ENCODE measurements at places on chromosomes 4 and X.

DNA sequence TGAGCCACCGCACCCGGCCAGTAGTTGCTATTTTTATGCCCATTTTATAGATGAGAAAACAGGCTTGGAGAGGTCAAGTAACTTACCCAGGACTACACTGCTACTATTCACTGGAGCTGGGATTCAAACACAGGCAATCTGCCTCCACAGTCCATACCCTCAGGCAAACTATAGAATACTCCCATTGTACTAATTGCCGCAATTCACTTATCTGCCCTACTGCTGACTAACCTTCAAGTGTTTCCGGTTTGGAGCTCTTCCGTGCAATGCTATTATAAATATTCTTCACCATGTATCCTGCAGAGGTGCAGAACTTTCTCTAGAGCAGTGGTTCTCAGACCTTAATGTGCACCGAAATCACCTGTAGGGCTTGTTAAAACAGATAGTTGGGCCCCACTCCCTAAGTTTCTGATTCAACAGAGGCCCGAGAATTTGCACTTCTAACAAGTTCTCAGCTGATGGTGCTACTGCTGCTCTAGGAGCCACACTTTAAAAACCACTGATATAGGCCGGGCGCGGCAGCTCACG is 1.9 kb upstream of the G3BP2 start:
- no peak for DNase-seq

DNA sequence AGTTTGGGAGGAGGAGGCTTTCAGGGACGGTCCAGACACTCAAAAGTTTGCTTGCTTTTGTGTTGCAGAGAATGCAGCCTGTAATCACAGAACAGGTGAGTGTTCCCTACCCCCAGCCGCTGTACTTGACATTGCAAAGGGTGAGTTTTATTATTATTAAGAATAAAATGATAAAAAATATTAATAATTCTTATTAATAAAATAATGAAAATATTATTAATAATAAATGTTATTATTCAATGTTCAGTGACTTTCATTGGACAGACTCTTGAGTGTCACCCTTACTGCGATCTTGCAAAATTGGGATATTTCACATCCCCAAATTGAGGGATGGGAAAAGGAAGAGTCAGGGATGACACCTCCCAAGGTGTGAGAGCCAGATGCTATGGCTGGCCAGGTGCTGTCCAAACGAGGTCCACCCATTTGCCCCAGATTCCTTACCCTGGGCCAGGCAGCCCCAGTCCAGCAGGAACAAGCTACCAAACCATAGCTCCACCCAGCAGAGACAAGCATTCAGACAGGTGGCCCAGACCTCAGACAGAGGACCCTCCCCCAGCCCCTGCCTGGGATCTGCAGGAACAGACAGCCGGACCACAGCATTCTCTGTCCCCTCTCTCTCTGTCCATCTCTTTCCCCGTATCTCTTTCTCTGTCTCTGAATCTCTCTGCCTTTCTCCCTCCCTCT is 22.4 kb downstream of the IL3RA start:
- DNase-seq = no peak

GRCh38 chr4:21571100-21571499 is 377.5 kb downstream of the KCNIP4 start:
- no peak for DNase-seq

- no peak for DNase-seq
These were observed 8.6 kb upstream of the ZNF157 start for GRCh38 chrX:47361538-47362511.

DNA sequence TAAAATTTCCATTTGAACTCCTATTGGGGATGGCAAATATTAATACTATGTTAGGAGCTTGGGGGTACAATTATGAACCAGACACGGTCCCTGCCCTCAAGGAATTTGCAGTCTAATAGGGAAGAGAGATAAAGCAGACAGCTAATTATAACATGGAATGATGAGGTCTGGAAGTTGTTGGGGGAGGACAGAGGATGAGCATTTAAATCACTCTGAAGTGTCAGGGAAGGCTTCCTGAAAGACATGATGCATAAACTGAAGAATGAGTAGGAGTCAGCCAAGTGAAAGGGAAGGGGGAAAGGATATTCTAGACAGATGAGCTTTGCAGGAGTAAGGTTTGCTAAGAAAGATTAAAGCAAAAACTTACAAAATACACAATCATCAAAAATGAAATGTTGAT is 15.9 kb downstream of the PLAC1 start:
- no peak for DNase-seq

DNA sequence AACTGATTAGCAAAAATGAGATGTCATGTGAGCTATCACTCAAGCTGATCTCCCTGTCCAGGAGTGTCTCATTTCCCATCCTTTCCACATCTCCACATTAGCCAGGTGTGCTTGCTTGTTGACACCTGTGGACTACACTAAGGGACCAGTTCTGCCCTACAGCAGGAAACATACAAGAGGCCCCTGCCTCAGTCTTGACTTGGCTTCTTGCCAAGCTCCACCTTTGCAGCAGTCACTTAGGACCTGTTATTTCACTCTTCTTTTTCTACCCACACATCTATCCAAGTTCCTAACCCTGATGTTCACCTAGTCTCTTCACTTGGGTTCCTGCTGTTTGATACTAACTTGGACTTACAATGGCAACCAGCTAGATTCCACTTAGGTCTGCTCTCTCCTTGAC is 13.2 kb downstream of the FRMD7 start:
- DNase-seq = no peak

DNA sequence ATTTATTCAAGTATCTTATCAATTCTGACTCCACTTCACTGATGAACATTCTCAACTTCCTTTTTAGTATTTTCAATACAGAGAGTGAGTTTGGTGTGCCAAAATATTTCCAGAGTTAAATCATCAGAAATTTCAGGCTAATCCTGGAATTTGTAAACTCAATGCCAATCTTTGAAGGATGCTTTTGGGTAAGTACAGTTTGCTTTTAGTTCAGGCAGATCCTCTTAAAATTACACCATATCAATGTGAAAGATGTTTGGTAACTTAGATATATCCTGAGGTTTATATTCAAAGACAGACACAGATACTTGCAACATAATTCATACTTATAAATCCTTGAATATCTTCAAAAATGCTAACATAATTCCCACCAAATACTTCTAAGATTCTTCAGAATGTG is 76.0 kb upstream of the FAM47B start:
- no peak for DNase-seq

- DNase-seq = no peak
These were observed 21.7 kb upstream of the CSN1S1 start for GRCh38 chr4:69909195-69909594.

DNA sequence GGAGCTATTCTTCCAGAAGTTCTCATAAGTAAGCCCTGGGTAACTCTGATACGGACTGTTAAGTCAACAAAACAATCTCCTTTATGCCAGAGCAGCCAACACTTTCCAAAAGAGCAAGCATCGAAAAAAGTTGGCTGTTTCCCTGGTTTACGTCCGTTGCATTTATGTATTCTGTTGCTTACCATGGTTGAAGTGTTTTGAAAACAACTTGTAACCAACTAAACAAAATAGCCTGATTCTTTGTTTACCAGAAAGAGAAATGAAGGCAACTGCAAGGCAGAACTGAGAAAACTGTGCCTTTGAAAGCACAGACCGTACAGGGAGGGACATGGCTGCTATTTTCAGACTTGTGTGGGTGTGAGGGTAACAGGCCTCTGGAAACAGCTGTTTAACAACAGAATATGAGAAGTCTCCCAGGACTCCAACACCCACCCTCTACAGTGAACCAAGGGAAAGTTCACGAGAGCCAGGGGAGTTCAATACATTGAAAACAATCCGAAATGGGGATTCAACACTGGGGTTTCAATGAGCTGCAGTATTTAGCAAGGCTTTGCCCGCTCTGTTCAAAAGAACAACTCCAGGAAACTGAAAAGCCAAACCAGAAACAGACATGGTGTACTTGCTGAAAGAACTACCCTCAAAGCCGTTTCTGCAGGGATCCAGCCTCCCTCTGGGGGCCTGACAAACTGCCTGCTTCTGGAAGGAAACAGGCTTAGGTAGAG is 95.8 kb upstream of the EGFL6 start:
- peak; percentile 2 for DNase-seq

GRCh38 chr4:9988363-9988749 is 32.9 kb downstream of the SLC2A9 start:
- no peak for DNase-seq

DNA sequence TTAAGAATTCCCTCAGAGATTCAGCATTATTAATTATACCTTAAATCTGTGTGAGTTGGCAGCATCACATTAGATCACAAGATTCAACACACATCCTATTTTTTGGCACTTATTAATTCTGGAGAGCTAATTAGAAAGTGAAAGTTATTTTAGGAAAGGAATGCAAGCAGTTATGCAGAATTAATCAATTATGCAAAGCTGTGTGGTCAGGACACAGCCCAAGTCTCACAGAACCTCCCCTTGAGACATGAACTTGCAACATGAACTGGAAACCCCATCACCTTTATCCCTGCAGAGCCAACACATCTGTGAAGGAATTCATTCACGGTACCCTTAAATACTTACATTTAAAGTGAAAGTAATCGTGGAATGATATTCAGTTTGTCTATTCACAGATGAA is 80.5 kb downstream of the TSPAN5 start:
- DNase-seq = no peak

- DNase-seq = no peak
These were observed 3.2 kb upstream of the KLF8 start for GRCh38 chrX:56228914-56229313.

DNA sequence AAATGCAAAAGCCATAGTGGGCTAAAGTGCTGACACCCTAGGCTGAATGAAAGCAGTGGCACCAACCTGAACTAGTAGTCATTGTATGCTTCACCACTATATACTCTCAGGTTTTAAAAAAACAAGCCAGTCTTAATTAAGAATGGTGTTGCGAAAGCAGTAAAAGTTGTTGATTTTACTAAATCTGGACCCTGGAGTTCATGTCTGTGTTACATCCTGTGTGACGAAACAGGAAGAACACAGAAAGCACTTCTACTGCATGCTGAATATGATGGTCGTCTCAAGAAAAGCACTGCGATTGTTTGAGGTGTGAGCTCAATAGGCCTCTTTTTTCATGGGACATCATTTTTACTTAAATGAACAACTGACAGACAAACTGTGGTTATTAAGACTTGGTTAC is 24.2 kb upstream of the GDPD2 start:
- DNase-seq = no peak

GRCh38 chr4:78880874-78881492 is 58.3 kb downstream of the PAQR3 start:
- DNase-seq = no peak

DNA sequence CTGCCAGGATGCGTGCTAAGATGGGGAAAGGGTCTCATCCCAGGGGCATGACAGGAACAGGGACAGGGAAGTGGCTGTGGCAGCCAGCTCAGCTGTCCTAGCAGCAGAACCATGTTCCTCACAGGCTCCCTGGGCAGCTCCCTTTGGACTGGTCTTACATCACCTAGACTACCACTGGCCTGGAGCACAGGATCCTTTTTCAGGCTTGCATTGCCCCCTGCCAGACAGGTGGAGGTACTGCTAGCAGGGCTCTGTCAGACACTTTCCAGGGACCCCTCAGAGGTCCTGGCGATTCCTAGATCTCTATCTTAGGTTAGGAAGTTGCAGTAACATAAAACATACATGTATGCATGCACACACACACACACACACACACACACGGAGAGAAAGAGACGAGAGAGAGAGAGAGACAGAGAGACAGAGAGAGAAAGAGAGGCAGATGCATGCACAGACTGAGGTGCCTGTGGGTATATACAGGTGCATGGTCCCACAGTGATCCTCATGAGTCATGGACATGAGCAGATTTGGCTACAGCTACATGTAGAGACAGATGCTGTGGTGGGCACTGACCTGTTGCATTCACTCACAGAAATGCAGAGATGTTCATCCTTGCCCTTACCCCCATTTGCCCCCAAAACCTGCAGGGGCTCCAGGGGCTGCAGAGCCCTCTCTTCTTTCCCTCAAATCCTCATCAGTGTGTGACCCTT is 63.6 kb downstream of the STARD8 start:
- no peak for DNase-seq

DNA sequence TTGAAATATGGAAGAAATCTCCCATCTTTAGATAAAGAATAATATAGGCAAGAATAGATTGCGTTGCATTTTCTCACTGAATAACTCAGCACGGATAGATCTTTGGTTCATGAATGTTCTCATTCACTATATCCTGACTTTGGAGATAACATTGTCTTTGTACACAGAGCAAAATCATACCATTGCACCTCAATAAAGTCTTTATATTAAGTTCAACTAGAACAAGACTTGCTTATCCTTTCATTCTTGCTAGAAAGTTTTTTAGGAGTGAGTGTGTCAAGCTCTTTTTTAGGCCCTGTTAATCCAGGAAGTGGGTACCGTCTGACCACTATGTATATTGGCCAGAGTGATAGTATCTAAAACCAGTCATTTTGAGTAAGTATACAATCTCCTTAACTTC is 658.7 kb downstream of the FSTL5 start:
- DNase-seq = no peak

GRCh38 chr4:38868059-38868960 is 704 bp downstream of the FAM114A1 start:
- DNase-seq = no peak

DNA sequence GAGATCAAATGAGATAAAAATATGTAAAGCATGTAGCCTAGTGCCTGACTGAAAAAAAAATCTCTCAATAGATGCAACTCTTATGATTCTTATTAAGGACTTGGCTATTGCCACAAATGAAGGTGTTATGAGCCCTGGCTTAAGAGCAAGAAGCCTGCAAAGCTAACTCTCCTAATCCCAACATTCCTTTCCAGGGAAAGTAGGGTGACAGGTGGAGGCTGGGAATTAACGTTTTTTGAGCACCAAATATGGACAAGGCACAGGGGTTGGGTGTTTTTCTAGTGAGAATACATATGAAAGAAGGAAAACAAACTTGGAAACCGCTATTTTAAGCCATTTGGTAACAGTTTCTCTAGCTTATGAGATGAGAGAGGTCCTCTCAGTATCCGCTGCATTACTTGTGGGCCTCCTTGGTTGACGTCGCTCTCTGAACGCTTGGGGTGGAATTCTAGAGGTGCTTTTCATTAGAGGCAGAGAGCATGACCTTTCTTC is 2.4 kb downstream of the RHOH start:
- no peak for DNase-seq

DNA sequence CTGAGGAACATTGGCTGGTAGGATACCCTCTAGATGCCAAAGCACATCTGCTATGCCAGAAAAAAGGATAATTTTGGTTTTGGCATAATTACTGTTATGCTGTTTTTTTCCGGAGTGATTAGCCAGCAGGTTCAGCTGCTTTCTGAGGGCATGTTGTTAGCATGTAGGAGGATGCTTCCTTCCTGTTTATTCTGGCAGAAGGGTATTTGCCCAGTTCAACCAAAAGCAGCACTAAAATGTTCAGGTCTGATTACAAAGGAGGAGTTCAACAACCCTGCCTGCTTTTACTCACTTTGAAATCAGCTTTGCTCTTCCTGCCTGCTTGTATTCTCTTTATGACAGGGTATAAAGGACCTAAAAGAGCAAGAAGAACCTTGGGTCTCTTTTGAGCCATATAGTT is 21.9 kb downstream of the ERCC6L start:
- no peak for DNase-seq

GRCh38 chrX:136031626-136032025 is 46.4 kb downstream of the SLC9A6 start:
- no peak for DNase-seq

- DNase-seq = no peak
These were observed 56.2 kb downstream of the SMIM20 start for GRCh38 chr4:25970226-25970675.

Data from activated CD4-positive, alpha-beta T cell treated with anti-CD3 and anti-CD28 coated beads for 4 hours (primary cell).